ENCODE measurements at places on chromosomes 5 and 9.
A peak's percentile ranks its signal among the peaks of the same experiment; 100 is the strongest.

GRCh38 chr5:68273717-68274409 lies 58.3 kb downstream of the PIK3R1 start:
- DNase-seq = no peak

- no peak for DNase-seq
Measured at GRCh38 chr9:122333169-122333808, 37.5 kb upstream of the PTGS1 start.

- DNase-seq = no peak
Measured at GRCh38 chr9:74493512-74493911, 3.6 kb upstream of the RORB start.

DNA sequence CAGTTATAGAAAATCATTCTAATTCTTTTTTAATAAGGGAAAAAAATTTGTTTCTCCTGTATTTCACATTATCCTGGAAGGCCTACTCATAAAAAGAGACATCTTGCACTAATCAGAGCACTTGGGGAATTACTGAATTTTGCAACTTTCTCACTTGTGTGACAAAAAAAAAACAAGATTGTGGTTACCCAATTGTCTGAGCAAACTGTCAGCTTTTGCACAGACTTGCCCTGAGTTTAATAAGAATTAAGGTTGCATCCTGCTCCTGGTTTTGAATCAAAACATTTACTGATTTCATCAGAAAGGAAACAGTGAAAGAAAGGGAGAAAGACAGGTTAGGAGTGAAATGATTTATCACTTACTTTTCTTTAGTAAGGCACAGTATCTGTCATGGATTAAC lies 10.6 kb upstream of the SH3RF2 start:
- DNase-seq = no peak

DNA sequence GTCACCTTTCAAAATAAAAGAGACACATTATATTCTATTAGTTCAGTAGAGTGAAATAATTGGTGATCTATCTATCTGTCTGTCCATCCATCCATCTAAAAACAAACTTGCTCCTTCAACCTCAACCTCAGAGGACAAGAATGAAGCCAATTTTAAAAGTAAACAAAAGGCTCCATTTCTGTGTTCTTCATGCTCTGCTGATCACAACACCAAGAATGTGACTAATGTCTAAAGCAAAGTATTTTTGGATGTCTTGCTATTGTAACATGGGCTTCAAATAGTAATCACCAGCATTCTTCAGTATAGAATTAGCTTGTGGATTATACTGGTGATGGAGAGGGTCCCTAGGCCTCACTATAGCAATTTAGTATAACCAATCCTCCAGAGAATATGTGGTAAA lies 1304.4 kb downstream of the MAT2B start:
- no peak for DNase-seq

DNA sequence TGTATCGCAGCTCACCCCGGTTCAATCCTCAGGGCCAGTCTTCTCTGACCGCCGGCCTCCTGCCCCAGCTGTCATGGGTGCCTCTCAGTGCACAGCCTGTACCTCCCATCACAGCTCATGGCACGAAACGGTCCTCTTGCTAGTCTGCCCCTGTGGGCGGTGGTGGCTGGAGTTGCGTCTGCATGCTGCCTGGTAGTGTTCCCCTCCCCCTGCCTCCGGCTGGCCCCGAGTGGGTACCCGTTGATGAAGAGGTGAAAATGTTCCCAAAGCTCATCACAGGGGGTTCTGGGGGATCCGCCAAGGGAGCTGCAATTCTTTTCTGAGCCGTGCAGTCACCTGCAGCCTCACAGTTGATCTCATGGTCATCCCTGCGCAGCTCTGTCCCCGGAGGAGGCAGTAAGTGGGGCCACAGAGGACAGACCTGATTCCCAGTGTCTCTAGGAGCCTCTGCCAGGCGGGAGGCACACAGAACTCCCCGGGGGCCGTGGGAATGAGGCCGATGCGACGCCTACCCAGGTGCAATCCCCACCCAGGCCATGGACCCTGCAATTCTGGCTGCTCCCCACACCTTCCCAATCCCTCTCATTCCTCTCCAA lies 34.7 kb upstream of the FIBCD1 start:
- DNase-seq = no peak

DNA sequence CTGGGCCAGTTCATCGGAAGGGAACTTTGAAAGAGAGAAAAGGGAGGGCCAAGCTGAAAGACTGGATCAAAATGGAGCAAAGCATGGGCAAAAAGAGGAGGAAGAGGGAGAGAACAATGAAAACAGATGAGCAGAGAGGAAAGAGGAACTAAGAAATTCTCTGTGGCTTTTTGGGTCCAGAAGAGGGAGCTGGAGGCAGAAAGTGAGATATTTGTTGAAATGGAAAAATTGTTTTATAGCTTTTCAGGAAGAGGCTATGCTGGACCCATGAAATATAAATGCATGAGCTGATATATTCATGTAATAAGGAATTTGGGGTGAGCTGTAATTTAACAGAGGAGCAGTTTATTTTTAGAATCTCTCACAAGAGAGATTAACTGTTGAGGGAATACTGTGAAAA lies 457.3 kb downstream of the DMAC1 start:
- DNase-seq = no peak

GRCh38 chr5:101677961-101678360 lies 618.1 kb downstream of the SLCO4C1 start:
- no peak for DNase-seq

DNA sequence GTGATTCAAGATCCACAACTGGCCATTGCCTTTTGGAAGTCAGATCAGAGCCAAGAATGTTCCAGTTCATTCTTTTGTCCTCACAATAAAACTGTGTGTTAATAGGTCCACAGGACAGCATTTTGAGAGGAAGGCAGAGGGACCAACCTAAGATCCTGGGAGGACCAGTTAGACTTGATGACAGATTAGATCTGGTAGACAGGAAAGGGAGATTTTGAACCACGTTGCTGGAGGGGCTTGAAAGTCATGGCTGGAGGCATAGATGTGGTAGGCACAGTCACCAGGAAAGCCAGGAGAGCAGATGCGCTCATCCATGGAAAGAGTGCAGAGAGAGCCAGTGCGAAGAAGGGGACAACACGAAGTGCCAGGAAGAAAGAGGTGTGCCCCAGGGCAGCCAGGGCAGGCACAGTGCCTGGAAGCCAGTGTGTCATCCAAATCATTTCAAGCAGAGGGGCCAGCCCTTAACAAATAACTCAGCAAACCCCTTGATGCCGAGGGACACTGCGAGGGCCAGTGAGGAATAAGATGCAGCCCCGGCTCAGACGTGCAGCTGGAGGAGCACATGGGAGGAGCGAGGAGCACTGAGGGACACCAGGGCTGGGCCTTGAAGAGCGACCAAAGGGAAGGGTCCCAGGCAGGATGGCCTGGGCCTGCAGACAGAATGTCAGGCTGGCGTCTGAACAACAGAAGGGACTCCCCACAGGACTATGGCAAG lies 12.8 kb upstream of the SLC2A8 start:
- no peak for DNase-seq

DNA sequence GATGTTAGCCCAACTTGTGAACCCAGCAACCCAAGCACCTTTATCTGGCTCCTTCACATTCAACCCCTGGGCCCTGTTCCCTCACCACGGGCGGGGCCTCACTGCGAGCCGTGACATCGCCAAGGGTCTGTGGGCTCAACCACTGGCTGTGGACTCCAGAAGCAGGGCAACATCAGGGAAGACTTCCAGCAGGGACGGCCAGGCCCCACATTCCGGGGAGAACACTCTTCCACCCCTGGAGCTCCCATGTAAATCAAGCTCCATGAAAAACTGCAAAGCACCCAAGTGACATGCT lies 175.3 kb downstream of the ERCC6L2 start:
- peak; percentile 60 for DNase-seq

DNA sequence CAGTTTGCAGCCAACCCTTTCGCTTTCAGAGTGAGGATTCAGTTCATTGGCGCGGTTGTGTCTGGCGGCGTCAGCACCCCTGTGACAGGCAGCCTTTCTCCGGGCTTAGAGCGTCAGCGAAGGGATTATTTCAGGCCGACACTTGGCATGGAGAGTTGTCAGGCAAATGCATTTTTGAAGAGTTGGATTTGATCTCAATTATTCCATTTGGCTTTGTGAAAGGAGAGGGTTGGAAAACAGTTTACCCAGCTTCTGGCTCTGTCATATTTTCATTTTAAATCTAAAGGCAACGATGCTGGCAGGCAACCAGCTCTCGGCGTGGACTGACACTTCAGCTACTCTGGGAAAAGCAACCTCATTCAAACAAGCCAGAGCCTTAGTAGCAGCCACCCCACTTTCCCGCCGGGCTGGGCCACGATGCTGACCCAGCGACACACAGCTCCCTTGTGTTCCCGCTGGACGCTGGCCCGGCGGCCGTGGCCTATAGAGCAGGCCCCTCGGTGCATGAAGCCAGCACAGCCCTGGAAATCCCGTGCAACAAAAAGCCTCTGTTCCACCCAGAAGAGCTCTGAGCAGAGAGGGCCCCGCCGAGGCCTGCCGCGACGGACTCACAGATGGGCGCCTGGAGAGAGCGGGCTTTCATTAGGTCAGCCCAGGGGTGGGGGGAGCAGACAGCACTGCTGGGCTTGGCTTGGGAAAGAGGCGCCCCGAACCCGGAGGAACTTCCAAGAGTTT lies 28.9 kb upstream of the LPCAT1 start:
- no peak for DNase-seq

DNA sequence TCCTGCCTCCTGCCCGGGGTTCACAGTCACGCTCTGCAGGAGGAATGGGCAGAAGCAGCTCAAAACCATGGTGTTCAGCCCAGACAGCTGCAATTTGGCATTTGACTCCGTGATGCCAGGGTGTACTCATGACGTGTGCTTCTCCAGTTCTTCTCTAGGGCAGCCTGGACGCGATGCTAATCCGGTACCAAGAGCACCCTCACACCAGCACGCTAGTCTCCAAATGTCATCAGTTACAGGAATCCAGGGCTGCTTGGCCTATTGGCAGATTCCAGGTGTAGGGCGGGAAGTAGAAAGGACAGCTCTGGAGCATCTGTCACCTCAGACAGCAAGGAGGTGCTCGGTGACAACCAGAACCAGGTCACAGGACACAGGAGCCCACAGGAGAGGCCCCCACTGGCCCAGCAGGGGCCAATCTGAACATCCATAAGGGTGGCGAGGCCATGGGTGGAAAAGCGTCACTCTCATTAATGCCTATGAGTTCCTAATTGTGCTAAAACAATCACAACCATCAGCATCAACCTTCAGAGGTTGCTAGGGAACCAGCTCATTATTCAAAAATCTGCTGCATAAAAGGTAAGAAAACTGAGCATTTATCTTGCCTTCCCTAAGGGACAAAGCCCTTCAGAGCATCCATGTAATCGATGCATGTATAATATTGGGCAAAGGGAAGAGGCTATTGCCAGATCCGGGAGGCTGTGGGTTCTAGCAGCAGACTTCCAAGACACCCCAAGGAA lies 241.9 kb upstream of the IRX4 start:
- peak; percentile 34 for DNase-seq

DNA sequence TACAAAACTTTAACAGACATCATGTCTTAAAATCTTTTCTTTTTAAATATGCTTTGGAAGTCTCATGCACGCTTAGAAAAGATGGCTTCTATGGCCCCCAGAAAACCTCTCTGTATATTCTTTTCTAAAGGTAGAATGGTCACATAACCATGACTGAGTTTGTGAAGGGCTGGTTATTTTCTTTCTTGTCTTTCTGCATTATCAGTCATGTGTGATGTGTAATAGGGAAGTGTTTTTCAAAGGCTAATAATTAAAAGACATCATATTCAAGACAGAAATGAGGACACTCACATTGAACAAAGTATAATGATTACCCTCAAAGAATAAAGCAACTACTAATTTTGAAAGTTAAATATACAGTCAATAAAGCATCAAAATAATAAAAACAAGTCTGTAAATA lies 253.4 kb downstream of the TRPM3 start:
- DNase-seq = no peak

DNA sequence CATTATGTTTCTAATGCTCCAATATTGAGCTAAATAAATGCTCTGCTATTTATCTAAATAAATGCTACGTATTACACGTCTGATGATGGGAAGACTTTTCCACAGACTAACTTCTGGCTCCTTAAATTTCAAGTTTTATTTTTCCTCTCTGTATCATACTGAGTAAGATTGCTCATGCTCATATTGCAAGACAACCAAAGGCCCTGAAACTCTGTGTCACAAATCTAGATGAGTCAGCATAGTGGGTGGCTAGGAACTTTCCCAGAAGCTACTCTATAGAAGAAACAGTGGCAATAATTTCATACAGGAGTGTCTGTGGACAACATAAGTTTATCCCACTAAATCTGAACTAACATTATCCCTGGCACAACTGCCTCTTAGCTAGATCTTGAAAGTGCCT lies 53.0 kb upstream of the RFX3 start:
- no peak for DNase-seq

DNA sequence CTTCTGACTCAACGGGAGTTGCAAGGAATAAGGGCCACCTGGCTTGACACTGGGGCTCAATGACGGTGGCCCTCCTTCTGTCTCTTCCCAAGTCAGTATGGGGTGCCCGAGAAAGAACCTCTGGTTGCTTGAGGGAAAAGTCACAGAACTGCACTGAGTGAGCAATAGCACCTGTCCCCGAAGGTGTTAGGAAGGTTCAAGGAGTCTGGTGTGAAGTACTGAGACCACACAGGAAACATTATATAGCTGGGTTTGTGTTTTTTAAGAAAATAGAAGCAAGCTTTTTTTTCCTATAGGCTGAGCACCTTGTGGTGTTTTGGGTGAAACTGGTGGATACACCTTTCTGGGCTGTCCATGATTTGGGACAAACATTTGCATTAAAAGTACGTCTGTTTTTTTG lies 62.9 kb downstream of the SPIN1 start:
- DNase-seq = no peak

- no peak for DNase-seq
Measured at GRCh38 chr9:2355697-2355983, 265.9 kb upstream of the VLDLR start.

GRCh38 chr5:178577944-178578343 lies 12.2 kb downstream of the COL23A1 start:
- no peak for DNase-seq

DNA sequence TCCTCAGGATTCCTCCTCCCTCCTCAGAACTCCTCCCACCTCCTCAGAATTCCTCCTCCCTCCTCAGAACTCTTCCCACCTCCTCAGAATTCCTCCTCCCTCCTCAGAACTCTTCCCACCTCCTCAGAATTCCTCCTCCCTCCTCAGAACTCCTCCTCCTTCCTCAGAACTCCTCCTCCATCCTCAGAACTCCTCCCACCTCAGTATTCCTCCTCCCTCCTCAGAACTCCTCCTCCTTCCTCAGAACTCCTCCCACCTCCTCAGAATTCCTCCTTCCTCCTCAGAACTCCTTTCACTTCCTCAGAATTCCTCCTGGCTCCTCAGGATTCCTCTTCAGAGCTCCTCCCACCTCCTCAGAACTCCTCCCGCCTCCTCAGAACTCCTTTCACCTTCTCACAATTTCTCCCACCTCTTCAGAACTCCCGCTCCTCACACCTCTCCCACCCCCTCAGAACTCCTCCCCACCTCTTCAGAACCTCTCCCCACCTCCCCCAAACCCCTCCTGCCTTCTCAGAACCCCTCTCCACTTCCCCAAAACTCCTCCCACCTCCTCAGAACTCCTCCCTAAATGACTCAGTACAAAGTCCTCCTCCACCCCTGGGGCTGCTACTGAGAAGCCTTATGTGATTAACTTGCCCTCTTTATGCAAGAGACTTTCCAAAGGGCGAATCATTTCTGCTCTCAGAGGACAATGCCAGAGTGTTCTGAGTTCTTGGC lies 23.2 kb downstream of the SLC46A2 start:
- DNase-seq = peak; percentile 51

- DNase-seq = no peak
Measured at GRCh38 chr9:129182625-129183494, 4.8 kb upstream of the IER5L start.

- DNase-seq = no peak
Measured at GRCh38 chr9:110058304-110058953, 149.5 kb downstream of the C9orf152 start.
